ENCODE measurements at places on chromosomes 5 and 9.

DNA sequence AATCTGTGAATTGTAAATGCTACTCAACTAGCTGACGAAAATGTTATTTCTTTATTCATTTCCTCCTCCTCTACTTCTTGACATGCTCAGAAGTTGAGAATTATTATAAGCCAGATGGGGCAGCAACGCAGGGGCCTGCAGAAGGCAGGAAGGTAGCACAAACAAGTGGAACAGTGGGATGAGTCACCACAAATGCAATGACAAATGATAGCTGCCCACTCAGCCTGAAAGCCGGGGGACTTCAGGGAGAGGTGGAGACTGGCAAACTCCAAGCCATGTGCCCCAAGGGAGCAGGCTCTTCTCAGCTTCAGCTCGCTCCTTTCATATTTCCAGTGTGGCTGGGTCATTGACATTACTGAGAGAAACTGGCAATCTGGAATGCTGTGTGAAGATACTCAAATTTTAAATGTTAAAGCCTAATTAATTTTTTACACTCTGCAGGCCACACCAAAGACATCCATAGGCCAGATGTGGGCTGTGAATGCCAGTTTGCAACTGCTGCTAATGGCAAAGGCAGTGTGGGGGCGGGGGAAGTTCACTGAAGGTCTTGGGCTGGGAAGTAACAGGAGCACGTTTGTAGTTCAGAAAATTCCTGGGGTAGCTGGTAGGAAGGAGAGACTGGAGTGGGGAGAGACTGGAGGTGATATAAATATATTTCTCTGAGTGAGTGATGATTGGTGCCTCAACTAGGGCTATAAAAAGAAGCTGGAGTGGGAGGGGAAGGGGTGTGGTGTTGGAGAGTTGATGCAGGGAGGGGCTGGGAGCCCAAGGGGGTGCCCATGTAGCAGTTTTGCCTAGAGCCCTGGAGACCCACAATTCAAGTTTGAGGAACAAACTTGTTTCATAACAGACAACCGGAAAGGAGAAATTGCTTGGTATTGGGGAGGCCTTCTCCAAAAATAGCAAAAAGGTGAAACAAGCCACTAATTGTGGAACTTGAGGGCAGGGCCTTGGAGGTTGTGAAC is 20.8 kb upstream of the ADRB2 start:
- no peak for DNase-seq

DNA sequence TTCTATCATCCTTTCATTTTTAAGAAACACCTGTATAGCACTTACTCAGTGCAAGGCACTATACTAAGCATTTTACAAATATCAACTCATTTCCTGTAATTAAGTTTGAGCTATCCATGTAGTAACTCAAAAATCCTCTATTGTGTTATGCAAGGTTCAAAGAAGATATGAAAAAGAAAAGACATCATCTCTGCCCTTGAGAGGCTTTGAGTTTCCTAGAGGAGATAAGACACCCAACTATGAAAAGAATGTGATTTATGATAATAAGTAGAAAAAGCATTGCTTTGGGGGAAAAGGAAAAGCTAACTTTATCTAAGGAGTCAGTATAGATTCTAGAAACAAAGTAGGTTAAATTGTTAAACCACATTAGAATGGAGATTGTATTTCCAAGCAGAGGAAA is 14.2 kb upstream of the ZNF608 start:
- DNase-seq = no peak

- DNase-seq = no peak
Measured at GRCh38 chr5:1526190-1526631, 2.5 kb upstream of the LPCAT1 start.

DNA sequence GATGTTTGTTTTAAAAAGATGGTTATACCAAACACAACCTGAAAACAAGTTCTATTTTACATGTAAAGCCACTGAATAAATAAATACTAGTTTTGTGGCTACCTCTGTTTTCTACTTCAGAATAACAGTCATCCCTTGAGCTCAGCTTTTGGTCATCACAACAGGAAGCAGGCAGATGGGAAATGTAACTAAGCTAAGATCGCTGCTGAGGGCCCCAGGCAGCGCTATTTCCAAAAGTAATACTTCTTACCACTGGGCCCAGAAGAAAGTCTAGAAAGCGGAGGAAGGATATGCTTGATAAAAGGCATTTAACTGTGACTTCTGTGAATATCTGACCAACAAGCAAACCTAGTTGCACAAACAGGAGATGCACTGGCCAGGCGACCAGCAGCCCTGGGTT is 61.4 kb downstream of the SERINC5 start:
- DNase-seq = no peak

- no peak for DNase-seq
Measured at GRCh38 chr5:133234273-133234672, 182.5 kb downstream of the HSPA4 start.

DNA sequence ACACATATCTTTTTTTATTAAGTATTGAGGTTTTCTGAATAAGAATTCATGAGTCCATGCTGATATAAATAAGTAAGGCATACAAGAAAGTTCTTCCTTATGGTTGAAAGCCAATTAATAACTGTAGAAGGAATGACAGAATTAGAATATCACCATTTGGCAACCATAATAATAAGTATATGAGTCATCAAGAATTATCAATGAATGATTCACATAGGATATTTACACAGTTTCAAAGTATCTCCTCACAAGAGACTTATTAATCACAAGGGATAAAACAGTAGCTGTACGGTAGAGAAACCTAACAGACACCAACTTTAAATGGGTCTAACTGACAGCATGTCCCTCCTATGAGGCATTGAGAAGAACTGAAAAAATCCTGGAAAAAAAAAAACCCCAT is 161.6 kb downstream of the NR3C1 start:
- no peak for DNase-seq

GRCh38 chr9:102768002-102768401 is 227.1 kb upstream of the CYLC2 start:
- DNase-seq = no peak

GRCh38 chr5:107464416-107464815 is 206.3 kb downstream of the EFNA5 start:
- no peak for DNase-seq

DNA sequence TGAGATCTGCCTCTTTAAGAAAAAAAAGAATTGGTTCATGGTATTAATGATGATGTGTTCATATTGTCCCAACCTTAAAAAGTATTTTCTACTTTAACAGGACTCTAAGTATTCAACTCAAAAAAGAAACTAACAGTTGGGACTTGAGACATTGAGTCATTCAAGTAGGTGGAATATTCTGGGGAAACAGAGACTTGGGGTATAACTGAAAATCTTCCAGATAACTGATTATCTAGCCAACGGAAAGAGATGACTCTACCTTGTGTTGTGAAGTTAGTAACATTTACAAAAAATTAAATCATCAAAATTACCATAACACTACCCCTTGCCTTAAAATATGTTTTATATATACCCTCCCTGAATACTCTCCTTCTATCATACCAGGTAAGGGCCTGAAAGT is 19.1 kb downstream of the OXCT1 start:
- no peak for DNase-seq

GRCh38 chr5:107499237-107499636 is 171.5 kb downstream of the EFNA5 start:
- no peak for DNase-seq

DNA sequence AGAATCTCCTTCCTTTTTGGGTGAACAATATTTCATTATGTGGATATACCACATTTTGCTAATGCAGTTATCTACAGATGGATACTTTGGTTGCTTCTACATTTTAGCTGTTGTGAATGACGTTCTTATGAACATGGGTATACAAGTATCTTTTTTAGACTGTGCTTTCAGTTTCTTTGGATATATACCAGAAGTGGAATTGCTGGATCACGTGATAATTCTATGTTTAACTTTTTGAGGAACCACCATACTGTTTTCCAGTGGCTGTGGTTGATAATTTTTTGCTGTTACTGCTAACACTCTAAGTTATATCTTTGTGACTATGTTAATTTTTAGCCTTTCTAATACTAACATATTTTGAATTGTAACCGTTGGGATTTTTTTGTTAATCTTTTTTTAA is 12.5 kb downstream of the WDR70 start:
- no peak for DNase-seq

GRCh38 chr9:111599092-111599954 is at the start of gene PTGR1:
Gene PTGR1, minus strand, starts transcription at chr9:111599647. Its CDS starts 2,225 bp downstream, at chr9:111597422.
- peak; percentile 69 for DNase-seq

DNA sequence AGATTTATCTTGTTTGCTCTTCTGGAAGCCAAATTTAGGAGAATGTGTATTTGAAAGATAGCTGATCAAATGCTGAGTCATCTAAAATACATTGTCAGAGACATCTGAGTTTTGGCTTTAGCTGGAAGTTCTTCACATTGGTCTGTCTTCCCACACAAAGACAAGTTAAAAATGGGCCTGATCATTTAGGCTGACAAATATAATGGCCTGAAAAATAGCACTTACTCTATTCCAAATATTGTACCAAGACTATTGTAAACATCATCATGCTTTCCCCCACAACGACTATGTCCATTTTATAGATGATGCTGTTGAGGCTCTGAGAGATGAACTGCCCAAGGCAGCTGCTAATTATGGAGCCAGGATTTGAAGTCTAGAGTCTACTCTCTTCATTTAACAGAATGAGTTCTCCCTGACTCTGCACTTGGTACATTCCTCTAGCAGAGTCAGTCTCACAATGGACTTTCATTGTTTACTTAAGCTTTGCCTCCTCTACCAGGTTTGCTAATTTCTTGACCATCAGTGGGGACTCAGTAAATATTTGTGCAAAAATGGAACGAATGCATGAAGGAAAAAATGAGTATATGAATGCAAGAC is 619.4 kb upstream of the KLF4 start:
- DNase-seq = no peak

DNA sequence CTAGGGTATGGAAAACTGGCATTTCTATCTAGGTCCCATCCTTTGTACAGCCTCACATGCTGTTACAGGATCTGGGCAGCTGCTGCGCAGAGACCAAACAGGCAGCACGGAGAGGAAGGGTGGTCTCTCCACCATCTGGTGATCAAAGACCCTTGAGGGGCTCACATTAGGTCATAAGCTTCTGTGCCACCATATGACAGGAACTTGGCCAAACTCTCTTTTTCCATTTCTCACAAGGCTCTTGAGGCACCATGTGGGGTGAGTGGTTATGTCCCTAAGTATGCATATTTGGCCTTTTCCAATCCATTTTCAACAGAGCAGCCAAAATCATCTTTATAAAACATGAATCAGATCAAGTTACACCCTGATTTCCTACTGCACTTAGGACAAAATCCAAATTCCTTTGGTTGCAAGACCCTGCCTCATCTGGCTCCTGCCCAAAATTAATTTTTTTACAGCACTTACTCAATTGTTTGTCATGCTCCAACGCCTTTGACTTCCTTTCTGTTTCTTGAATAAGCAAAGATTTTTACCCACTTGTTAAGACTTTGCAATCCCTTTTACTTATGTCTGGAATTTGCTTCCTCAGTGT is 730.0 kb downstream of the MAT2B start:
- DNase-seq = no peak

- DNase-seq = no peak
Measured at GRCh38 chr9:76758476-76758875, 5.8 kb upstream of the PCA3 start.

GRCh38 chr5:15598294-15598902 is 98.4 kb downstream of the FBXL7 start:
- DNase-seq = no peak

GRCh38 chr9:127395497-127396252 is 1.3 kb upstream of the SLC2A8 start:
- DNase-seq = no peak

DNA sequence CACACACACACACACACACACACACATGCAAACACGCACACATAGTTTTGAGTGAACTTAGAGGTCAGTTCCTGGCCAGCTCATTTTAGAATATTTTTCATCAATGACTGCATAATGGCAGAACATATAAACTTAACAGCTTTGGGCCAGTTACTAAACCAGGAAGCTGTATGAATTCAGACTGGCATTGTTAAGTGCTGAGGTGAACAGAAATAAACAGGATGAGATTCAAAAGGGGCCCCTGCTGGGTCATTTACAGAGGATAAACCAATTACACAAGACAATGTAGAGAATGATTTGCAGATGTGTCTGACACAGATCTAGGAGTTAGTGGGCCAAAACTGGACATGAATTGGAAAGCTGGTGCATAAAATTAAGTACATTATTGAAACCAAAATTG is 44.6 kb downstream of the MARCHF11 start:
- DNase-seq = no peak

- no peak for DNase-seq
Measured at GRCh38 chr9:113228130-113228665, 6.9 kb downstream of the SLC31A1 start.

- no peak for DNase-seq
Measured at GRCh38 chr5:39606591-39606990, 181.8 kb upstream of the DAB2 start.

- DNase-seq = no peak
Measured at GRCh38 chr5:139369181-139369580, 13.9 kb downstream of the SLC23A1 start.

DNA sequence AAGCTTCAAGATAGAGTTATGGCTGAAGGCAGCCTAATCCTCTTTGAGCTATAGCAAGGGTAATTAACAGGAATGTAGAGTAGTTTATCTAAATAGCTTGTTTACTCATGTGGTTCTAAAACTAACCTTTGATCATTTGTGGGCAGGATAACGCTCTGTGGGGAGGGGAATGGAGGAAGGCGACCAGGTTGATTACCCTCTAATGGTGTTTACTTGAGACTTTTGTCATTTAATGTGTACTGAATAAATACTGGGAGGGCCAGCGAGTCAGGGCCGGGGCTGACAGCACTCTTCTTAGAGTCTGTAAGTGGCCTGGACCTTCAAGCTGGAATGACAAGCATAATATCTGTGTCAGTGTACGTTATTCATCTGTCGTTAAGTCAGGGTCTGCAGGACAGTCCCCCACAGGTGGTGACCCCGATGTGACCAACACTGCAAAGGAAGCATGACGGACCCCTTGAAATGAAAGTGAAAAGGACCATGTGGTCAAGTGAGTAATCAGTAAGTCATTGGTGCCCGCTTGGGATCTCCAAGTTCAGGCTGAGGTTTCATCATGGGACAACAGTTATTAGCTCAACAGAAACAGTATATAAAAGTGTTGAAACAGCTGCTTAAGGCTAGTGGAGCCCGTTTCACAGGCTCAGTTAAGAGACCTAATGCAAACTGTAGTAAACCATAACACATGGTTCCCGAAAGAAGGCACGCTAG is 162.6 kb downstream of the CPLANE1 start:
- DNase-seq = no peak

- DNase-seq = no peak
Measured at GRCh38 chr5:91027405-91028139, 355.5 kb downstream of the ARRDC3 start.

DNA sequence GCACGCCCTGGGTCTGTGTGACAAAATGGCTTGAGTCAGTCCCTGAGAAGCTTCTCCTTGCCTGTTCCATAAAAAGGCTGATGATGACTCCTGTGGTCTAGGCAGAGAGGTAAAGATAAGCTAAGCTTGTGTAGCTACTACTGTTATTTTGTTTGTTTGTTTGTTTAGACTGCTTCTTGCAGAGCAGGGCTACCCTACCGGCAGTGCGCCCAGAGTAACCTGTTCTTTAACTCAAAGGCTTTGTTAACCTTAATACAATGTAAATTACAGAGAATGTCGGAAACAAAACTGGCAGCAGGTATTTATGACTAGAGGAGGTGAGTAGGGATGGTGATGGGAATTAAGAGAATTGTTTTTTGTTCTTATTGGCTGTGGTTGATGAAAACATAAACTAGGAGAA is 87.6 kb downstream of the F2RL2 start:
- DNase-seq = no peak

Measured in DMS79 (cell line).